OCI-LY7 (cell line): ENCODE measurements at places on chromosomes 11 and 22.

DNA sequence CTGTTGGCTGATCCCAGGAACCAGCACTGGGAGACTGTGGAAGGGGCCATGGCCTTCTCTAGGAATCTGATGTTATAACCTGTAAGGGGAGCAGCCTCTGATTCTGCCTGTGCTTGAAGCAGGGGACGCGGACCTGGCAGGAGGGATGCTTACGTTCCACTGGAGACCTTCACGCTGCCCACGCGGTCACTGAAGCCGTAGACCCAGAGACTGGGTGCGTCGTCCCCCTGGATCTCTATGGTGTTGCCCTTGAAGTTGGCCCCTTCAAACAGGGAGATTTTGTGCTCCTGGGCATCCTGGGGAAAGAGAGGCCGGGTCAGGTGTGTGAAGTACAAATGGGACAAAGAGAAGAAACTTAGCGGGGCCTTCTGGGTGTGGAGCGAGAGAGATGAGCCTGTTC is 11.8 kb upstream of the TPST2 start:
- DNase-seq: no peak

DNA sequence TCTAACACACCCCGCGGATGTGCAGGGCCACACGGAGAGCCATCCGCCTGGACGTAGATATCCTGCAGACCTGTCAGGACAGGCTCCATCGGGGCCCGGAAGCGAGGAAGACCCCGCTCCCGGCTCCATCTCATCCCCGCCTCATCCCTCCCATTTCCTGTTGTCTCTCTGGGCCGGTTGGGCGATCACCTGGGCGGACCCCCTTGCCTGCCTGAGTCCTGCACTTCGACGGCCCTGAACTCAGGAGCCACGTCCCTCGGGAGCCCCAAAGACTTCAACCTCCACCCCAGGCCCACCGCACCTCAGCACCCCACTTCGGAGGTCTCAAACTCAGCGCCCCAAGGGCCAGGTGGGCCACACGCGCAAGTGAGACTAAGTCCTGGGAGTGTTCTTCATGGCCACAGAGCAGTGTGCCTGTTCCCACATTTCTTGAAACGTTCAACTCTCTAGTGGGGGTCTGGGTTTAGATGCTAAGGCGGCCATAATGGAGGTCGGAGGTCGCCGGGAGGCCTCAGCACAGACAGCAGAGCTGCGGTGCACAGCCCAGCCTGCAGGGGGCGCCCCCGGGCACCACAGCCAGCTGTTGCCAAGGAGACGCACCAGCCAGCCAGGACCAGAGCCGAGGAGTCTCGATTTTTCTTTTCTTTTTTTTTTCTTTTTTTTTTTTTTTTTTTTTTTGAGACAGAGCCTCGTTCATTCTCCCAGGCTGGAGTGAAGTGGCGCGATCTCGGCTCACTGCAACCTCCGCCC is 26.0 kb upstream of the FADD start:
- DNase-seq: peak; percentile 41

GRCh38 chr11:83793310-83793709 is 507.1 kb upstream of the CCDC90B start:
- no peak for DNase-seq

- DNase-seq: no peak
These were observed 49.1 kb downstream of the CERK start for GRCh38 chr22:46688949-46689348.

GRCh38 chr11:117652521-117652920 is 144.5 kb downstream of the DSCAML1 start:
- no peak for DNase-seq

- no peak for DNase-seq
These were observed 7.6 kb upstream of the VPS37C start for GRCh38 chr11:61168800-61169199.

GRCh38 chr22:30290342-30291057 is 1.2 kb upstream of the CASTOR1 start:
- peak; percentile 58 for DNase-seq

DNA sequence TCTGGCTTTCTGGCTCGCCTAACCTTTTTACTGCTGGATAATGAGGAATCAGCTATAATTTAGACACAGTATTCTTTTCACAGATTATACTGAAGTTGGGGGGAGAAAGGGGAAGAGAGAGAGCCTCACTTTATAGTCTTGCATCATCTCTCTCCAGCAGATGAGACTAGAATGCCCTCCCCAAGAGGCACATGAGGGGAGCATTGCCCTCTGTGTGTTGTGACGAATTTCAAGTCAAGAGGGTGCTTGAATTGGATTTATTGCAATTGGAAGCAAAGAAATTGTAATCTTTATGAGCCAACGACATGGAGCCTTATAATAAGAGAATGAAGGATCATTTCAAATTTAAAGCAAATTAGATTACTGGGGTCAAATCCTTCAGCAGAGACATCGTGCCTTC is 17.6 kb upstream of the CADM1 start:
- DNase-seq: no peak

DNA sequence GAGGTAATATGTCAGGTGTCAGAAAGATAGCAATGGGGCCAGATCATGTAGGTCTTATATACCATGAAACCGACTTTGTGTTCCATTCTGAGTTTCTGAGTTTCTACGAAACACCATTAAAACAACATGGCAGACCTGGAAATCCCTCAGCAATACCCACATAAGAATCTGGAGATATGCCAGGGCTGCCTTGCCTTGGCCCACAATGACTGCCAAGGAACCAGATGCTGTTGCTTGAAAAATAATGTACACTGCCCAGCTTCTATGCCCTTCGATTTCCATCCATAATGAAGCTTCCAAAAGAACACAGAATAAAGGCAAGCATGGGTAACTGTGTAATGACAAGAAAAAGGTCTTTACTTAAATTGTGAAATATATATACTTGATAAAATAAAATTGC is 277.4 kb downstream of the SOX6 start:
- DNase-seq: no peak
